AG10803 (cell line): ENCODE measurements at places on chromosomes 16 and 17.

GRCh38 chr17:14068542-14069250 is 608 bp upstream of the COX10 start:
- no peak for DNase-seq

DNA sequence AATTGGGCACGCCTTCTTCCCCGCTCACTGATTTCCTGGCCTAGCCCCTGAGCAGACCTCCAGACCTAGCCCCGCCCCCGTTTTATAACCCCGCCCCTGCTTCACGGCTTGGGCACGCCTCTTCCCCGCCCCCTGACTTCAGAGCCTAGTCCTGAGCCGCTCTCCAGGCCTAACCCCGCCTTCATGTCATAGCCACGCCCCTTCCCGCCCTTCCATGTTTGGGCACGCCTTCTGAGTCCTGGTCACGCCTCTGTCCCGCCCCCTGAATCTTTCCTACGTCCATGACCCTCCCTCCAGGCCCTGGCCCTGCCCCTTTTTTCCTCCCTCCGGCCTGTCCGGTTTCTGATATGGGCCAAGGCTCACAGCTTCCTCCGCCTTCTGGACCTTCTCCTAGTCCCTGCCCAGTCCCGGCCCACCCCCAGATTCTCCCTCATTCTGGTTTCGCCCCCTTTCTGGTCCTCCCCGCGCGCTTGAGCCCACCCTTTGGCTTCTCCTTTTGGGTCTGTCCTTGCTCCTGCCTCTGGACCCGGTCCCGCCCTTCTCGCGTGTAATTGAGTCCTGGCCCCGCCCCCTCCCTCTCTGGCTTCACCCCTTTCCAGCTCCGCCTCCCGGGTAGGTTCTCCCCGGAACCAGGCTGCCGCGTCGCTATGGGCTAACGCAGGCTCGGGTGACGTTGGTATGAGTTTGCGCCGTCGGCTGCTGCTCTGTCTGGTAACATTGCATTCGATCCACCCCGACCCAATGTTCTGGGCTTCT is 15.1 kb upstream of the EEF2K start:
- peak; percentile 99 for DNase-seq

- DNase-seq = no peak
Observed at GRCh38 chr17:65771704-65772103, 210.3 kb upstream of the AXIN2 start.

- no peak for DNase-seq
Observed at GRCh38 chr16:47019568-47019967, 46.1 kb upstream of the DNAJA2 start.

DNA sequence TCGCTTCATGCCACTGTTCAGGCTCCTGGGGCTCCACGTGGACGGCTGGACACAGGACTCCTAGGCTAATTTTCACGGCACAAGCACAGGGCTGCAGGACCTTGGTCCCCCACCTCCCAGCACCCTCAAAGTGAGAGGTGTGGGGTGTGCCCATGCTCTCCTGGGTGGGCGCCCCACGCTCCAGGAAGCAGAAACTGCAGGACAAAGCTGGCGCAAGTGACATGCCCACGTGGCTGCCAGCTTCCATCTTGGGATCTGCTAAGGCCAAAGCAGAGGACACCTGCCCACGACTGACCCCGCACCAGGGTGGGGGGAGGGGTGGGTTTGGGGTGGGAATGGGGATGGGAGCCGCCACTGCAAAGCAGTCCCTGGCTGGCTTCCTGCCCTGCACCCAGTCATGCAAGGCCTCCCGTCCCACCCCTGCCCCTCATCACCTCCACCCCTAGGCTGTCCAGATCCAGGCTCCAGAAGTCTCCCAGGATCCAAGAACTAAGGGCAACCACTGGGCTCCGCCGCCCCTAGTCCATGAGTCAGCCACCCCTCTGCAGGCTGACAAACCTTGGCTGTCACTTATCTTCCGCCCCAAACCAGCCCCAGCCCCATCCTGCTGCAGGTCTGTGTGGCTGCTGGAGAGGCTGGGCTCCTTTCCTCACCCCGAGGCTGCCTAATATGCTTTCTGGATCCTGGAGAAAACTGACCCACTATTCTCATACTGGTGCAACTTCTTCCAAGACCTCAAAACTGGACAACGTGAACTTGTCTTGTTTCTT is 11.1 kb downstream of the USP6 start:
- no peak for DNase-seq

GRCh38 chr17:9006175-9006767 is 15.0 kb upstream of the NTN1 start:
- DNase-seq = no peak

GRCh38 chr16:88387941-88388627 is 5.3 kb downstream of the ZNF469 start:
- peak; percentile 83 for DNase-seq

DNA sequence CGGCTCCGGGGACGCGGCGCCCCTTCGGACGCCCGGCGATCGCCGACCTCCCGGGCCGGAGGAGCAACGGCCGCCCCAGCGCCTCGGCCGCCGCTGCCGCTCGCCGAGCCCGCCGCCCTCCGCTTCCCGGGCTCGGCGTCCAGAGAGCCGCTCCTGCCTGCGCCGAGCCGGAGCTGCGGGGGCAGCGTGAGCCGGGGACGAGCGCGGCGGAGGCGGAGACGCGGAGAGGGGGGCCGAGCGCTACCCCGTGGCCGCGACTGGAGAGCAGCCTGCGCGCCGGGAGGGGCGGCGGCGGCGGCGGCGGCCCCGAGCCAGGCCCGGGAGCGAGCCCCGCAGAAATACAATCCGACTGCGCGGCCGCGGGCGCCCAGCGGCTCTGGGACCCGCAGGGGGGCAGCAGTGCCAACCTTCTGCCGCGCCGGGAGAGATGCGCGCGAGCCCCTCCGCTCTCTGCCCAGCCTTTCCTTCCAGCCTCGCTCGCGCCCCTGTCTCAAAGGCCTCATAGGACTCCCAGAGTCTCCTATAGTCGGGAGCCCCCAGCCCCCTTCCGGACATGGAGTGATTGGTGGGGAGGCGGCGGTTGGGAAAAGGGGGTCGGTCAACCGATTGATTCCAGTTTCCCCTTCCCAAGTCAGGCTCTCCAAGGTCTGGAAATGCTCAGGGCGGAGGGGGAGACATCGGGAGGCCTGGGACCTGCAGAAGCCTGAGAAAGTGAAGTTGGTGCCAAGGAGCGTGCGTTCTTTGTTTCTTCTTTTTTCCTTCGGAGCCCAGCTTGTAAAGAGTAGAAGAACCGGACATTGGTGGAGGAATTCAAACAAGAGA is 1.0 kb upstream of the SDK2 start:
- peak; percentile 32 for DNase-seq

- DNase-seq = no peak
Observed at GRCh38 chr17:78524870-78525510, 52.2 kb downstream of the DNAH17 start.

DNA sequence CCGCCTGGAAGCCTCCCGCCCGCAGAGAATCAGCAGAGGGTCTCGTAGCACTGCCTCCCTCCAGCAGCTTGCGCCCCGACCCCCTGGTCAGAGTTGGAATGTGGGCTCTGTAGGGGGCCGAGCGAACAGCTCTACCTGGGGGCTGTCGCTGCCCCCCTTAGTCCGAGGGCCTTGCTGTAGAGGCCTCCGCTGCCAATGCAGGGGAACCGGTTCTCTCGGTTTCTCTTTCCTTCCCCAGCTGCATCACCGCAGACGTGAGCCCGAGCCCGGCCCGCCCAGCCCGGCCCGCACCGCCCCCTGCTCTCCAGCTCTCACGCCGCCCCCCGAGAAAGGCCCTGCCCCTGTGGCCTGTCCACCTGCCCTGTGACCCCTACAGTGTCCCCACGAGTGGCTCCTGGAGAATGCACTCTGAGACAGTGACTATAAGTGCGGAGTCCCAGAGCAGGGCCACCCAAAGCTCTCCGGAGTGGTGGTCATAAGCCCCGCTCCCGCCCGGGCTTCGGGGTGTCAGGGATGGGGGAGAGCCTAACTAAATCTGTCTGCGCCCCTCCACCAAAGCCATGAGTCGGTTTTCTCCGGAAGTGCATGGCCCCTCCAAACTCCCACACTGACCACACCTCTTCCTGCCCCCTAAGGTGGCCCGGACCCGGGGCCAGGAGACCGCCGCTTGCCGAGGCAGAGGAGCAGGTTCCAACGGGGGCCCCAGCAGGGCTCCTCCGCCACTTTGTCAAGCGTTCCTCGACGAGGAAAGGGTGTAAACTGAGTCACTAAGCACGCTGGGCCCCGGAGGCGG is 1.7 kb downstream of the ARHGAP27 start:
- no peak for DNase-seq

- peak; percentile 79 for DNase-seq
Observed at GRCh38 chr17:35312790-35313711, 60.4 kb downstream of the SLFN11 start.

- peak; percentile 46 for DNase-seq
Observed at GRCh38 chr16:81040842-81041241, 5.2 kb downstream of the ATMIN start.

- DNase-seq = no peak
Observed at GRCh38 chr16:2963723-2964474, at the start of gene KREMEN2. KREMEN2 (plus strand) TSS chr16:2964275; CDS start chr16:2964521, 246 bp downstream.

DNA sequence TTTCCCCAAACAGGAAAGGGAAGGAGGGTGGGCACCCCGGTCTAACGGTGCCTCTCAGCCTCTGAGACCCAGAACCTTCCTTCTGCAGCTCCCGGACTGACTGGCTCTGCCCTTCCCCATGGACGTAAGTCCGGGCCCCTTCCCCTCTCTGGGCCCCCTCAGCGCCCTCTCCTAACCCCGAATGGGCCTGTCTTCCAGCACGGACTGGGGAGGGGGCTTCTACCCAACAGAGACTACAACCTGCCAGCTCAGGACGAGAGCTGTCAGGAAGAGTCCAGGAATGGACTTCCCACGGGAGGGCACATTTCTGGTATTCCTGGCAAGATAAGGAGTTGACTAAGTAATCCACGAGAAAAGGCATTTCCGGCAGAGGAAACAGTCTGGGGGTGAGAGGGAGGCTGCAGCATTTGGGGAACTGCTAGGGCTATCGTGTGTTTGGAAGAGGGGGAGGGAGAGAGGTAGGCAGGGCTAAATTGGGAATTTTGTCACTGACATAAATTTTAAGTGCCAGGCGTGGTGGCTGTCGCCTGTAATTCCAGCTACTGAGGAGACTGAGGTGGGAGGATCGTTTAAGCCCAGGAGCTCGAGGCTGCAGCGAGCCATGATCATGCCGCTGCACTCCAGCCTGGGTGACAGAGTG is 12.1 kb upstream of the ALDOA start:
- peak; percentile 65 for DNase-seq

- DNase-seq = no peak
Observed at GRCh38 chr16:52545222-52545897, 1.6 kb downstream of the TOX3 start.

DNA sequence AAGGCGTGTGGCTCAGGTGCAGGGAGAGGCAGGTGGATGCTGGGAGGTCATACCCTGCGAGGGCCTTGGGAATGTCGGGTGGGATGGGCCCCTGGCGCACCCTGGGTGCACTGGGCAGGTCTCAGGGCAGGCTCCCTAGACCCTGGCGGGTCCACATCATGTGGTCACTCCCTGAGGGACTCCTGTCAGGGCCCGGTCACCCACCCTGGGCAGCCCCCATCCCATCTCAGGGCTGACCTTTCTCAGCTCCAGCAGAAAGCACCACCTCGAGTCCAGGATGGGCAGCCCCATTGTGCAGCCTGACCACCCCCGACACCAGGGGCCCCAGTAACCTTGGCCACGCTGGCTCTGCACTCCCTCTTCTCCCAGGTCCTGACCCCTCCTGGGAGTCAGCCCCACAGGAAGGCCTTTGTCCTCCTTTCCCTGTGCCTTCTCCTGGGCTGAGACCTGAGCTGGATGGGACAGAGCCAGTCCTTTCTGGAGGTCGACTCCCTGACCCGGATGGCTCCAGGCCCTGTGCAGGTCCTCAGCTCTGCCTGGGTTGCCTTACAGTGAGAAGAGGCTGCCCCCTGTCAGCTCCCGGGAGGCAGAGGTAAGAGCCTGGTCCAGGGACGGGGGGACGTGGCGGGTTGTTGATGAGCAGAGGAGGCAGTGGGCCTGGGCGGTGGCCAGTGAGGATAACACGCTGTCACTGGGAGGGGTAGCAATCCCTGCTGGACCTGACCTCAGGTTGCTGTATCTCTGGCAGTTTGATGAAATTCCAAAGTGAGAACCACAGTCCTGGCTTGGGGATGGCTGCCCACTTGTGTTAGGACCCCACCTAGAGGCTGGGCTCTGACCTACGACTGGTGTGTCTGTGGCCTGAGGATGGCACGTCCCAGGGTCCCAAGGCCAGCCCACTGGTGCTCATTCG is 77.9 kb downstream of the GOSR1 start:
- DNase-seq = peak; percentile 28

- DNase-seq = no peak
Observed at GRCh38 chr16:6714510-6714909, 618.1 kb upstream of the RBFOX1 start.

DNA sequence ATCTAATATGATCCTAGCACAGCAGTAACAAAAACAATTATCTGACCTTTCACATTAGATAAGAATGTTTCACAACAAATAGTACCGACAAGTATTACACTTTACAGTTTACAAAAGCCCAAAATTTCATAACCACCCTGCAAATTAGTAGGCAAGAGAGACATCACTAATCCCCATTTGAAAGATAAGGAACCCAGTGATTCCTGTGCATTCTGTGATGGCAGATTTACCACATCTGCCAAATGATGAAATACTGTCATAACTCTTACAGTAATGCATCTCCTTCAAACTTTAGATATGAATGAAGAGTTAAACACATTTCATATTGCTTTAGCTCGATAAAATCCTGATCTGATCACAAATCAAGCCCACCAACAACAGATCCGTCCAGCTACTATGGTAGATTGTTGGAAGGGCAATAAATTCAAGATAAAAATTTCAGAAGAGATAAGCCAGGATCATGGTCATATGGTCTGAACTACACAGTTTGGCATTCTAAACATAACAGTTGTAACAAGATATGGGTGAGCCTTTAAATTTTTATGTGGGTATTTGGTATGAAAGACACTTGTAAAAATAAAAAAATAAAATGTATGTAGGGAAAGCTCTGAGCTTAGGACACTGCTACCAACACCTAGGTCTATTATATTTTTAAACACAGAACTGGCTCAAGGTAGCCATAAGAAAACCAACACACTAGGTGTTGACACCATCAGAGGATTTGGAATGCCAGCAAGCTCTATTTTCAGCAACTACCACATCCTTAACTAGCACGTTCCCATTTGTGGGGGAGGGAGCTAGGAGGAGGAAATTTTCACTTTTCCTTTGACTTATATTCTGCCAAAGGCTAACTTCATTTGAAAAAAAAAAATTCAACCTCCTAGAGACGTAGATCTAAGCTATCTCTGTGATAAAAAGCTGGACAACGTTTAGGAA is 9.3 kb downstream of the YWHAE start:
- no peak for DNase-seq

DNA sequence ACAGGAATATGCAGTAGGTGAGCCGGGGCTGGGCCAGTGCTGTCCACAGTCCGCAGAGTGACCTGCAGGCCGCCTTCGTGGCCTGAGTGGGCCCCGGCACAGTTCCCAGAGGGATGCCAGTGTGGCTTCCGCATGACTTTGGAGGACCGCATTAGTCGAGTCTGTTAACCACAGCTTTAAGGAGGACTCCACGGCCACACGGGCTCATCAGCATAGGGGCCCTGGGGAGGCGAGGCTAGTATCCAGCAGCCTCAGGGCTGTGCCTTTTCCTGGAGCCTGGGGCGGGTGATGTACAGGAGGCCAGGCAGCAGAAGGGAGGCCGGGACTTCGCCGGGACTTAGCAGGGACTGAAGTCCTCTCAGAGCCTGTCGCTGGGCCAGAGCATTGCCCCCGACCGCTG is 13.2 kb downstream of the TSC2 start:
- DNase-seq = no peak
